Fibroblast of skin of left quadriceps (primary cell): ENCODE measurements at places on chromosomes 7 and 10.
A peak's percentile ranks its signal among the peaks of the same experiment; 100 is the strongest.

- no peak for DNase-seq
Observed at GRCh38 chr7:130990178-130990832, 256.3 kb upstream of the KLF14 start.

DNA sequence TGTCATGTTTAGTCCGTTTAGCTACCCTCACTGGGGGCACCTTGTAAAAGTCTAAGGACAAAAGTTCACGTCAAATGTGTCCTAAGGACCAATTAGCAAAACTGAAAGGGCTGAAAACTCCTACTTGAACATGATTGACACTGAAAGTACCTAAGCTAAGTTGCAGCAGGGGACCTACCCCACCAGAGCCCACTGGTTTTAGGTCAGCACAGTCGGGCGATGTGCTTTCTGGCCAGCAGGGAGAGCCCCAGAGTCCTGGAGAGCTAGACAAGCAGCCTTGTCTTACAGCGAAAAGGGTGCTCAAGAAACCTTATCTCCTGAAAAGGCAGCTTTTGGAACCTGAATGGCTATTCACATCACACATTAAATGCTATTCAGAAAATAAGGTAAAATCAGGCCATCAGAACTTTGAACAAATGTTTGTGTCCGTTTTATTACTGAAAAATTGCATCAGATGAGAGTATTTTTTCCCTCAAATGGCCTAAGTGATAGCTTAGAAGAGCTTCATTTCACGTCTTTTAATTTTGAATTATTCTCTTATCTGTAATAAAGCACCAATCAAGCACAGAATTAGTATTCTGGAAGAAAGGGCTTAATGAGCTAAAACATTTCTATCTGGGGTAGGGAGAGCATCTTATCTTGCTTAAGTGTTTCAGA is 52.2 kb upstream of the MKI67 start:
- DNase-seq, result no peak

DNA sequence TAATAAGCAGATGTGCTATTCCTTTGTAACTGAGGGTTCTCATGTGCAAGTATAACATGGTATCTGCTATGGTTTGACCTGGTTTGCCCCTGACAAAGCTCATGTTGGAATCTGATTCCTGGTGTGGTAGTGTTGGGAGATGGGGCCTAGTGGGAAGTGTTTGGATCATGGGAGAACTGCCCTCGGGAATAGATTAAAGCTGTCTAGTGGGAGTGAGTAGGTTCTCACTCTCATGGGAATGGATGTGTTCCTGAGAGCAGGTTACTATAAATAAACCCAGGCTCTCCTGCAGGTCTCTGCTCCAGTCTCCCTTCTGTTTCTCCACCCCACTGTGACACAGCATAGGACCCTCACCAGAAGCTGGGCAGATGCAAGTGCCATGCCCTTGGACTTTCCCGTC is 97.7 kb downstream of the ATE1 start:
- no peak for DNase-seq

DNA sequence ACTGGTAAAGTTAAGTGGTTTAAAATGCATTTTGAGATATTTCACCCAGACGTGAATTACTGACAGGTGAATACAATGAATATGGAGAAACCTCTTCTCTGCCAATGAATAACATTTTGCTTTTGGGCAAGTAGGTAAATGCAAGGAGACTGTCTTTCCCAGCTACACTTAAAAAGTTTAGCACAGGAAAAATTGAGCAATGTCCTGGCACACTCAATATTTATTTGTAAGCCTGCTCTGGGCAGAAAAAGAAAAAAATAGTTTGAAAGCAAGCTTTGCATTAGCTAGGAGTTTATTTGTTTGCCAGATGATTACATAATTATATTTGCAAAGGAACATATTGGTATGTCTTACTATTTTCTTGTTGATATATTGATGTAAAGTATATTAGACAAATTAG is 624.2 kb downstream of the ACTR3B start:
- DNase-seq, result no peak

GRCh38 chr7:111678986-111679385 is 116.7 kb upstream of the IMMP2L start:
- no peak for DNase-seq

GRCh38 chr7:112089551-112089950 is 116.6 kb downstream of the DOCK4 start:
- no peak for DNase-seq

DNA sequence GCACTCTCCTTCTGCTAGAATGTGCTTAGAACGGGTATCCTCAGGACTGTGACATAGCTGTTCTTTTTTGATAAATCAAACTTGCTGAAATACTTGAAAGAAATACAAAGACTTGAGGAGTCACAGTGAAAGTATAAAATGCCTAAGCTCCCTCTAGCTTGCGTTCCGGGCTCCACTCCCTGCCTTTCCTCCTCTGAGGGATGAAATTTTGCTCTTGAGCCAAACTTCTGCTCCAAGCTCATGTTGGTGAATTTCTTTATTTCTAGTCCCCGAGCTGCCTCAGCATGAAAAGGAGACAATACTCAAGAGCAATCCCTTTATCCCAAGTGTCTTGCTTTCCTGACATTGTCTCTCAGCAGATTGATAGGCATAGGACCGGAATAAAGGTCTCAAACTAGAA is 499.6 kb upstream of the ADARB2 start:
- DNase-seq, result no peak

DNA sequence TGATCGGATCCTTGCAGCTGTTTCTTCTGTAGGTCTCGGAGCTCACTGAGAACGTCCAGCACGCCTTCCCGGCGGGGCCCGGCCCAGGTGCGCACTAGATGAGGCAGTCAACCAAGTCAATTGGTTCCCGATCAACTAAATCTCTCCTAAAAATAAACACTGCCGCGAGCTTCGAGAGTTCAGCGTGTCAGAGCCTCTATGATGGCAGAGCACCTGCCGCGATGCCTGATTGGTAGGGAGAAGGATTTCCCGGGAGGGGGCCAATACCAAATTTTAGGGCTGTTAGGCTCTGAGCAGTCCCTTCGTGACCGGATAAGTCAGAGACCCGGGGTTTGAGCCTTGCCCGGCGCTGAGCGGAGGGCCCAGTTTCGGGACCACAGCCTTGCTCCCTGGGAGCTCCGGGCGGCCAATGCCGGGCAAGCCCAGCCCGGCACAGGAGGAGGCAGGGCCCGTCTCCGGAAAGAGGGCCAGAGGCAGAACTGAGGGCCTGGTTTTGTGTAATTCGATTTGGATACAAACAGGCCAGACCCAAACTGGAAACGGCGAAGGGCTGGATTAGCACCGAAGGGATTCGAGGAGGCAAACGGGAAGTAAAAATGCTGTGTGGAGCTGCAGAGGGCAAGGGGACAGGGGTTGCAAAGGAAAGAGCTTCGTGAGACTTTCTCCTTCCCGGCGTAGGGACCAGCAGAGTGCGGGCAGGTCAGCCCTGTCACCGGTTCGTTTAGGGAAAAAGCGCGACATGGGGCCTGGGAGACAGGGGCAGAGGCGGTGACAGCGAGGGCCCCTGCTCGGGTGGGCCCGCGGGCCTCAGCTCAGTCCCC is 569 bp downstream of the SLC26A5 start:
- DNase-seq, result no peak

DNA sequence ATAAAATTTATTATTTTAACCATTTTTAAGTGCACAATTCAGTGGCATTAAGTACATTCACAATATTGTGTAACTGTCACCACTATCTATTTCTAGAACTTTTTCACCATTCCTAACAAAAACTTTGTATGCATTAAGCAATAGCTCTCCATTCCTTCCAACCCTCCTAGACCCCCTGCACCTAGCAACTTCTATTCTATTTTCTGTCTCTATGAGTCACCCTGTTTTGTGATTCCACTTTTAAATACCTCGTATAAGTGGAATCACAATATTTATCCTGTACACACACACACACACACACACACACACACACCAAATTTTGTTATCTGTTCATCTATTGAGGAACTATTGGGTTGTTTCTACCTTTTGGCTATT is 89.2 kb downstream of the ARID5B start:
- DNase-seq, result no peak

- no peak for DNase-seq
Observed at GRCh38 chr10:13271552-13272163, 28.2 kb downstream of the PHYH start.

- DNase-seq, result peak; percentile 23
Observed at GRCh38 chr10:100939763-100940344, 27.1 kb downstream of the SLF2 start.

- DNase-seq, result peak; percentile 46
Observed at GRCh38 chr10:51000976-51001375, 73.3 kb upstream of the PRKG1 start.

DNA sequence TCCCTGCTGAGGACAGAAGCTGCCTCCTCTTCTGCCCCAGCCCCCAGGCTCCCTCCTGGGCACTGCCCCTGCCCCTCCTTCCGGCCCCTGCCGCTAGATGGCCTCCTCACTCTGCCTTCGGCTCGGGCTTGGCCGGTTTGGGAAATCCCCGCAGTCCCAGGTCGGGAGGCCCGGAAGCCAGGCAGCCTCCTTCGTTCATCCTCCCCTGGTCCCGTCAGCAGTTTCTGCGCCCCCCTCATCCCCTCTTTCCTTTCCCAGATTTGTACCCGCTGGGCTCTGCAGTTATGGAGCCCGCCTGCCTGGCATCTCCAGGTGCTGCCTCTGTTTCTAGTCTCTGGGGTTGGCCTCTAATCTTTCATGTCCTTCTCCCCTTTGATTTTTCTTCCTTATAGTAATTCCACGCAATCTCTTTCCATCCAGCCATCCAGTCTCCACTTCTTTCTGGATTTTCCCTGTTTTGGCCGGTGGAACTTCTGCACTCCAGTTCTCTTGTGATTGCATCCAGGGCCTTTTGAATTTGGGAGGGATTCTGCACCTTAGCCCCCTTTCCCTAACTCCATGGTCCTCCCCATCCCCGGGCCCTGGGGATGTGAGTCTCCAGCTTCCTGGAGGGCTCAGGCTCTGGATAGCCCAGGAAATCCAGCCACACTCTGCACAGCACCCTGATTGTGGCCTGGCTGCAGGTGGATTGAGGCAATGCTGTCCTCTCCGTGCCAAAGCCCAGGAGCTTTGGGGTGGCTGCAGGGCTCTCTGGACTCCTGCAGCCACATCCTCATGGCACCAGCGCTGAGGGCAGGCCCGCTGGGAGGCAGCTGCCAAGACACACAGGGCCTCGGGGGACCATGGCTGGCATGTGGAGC is 3.3 kb upstream of the SHH start:
- no peak for DNase-seq

- DNase-seq, result peak; percentile 95
Observed at GRCh38 chr7:130912862-130913638, 179.0 kb upstream of the KLF14 start.

DNA sequence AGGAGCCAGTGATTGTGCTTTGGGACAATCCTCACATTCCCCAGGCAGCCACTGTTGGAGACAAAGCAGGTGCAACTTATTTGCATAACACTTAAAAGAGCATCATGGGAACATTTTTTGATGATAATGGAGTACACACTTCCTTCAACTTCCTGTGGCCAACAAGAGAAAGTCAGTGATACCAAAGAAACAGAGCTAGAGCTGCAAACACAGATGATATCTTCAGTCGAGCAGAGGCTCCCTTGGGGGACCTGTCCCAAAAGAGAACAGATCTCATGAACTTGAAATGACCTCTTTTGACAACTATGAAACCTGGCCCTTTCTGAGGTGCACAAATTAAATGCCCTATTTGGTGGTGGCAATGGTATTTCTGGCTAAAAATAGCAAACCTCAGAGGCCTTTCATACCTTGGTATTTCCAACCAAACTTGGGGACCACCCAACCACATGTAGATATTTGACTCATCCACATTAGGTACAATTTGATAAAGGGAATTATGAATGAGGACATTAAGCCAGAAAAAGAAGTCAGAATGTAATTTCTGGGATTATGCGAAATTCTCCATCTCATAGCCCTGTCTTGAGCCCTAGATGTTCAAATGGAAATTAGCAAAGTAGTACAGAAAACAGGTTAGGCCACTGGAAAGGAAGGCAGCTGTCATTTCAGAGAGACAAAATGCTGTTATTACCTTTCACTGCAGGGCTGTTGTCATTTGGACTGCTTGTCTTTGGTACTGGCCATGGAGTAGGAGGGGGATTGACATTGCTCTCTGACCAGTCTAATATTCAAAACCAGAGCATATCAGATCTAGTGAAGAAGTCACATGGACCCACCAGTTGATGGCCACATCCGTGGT is 146.2 kb downstream of the ICA1 start:
- no peak for DNase-seq

DNA sequence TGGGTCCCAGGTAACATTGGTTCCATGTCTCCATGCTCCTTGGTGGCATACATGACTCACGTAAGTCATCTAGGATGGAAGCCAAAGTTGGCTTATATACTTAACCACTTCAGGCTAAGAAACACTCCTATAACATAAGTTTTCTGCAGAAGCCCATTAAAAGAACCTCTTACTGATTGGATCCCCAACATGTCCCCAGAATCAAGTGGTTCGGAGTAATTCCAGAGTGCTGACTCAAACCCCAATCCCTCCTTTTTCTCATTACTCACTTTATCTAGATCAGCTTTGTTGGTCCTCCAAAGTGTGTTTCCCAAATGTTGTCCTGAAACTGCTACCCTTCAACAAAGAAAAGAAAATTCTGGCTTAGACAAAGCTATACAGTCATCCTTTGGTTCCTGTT is 10.1 kb upstream of the ATOH7 start:
- DNase-seq, result no peak

- peak; percentile 57 for DNase-seq
Observed at GRCh38 chr10:3192856-3193635, 20.5 kb upstream of the PITRM1 start.

GRCh38 chr10:112967200-112967599 is 17.2 kb downstream of the TCF7L2 start:
- DNase-seq, result no peak

DNA sequence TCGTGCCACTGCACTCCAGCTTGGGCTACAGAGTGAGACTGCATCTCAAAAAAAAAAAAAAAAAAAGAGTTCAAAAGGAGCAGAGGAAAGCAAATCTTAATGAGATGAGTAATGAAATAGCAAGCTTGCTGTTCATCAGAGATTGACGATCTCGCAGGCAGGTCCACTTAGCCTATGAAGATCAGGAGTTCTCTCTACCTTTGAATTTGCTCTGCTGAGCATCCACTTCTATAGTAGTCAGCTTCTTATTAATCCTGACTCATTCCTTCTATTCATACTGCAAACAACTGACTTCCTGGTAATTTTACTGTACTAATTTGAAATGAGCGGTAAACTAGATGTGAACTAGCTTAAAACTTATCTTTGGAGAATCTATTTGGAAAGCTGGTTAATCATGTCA is 1014.6 kb downstream of the GATA3 start:
- no peak for DNase-seq

GRCh38 chr10:11164803-11165590 is 147.3 kb downstream of the CELF2 start:
- peak; percentile 91 for DNase-seq

DNA sequence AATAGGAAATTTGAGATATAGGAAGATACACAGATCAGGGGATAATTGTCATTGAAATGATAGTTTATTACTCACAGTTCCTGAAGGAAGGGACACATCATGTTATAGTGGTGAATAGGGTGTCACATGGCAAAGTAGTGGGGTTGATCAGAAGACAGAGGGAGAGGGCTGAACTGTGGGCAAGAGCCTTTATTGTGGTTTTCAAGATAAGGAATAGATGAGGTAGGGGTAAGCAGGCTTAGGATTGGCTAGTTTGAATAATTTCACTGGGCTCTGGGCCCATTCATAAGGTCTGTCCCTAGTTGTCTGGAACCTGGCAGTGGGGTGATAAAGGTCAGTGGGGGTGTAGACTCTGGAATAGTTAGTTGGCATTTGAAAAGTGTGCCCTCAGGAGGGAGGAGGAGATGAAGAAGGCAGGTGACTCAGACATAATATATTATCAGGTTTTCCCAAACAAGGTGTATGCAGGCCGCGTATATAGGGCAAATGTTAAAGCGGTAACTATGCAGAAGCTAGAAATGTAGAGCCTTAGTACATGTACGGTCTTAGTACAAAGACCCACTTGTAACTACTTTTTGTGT is 18.5 kb downstream of the FGL2 start:
- no peak for DNase-seq

GRCh38 chr7:78702770-78703169 is 750.7 kb downstream of the MAGI2 start:
- DNase-seq, result peak; percentile 97
